ENCODE measurements at places on chromosomes 7 and 10.

DNA sequence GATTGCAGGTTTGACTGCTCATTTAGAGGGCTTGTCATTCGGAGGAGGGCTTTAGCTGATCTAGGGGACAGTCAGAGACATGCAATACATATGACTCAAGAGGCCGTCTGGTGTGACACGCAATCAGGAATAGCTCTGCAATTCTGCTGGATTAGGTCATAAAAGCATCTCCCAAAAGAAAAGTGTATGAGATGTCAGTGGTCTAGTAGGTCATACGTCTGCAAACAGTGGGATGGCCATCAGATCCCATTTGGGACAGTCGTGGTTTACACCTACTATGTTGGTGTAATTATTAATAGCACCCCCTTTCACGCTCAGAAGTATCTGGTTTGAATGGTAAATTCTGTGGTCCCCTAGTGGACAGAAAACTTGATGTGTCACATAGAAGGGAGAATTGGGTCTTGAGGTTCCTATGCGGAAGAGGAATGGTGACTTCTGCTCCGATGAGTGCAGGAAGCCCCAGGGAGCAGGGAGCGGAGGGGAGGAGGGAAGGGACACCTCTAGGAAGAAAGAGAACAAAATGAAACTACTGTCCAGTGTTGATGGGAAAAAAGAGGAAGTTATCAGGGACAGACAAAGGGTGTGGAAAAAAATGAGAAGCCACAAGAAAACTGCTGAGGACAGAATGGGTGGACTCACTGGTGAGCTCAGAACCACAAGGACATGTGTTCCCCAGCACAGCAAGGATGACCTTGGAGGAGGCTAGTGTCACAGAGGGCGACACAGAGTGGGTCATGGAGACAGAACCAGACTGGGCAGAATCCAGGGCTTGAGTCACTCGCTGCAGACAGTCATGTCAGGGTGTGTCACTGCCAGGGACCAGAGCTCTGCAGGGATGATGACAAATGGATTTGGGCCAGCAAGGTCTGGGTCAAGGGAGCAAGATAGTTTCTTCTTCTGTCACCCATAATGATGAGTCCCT lies 59.9 kb downstream of the MAP3K8 start:
- no peak for DNase-seq

GRCh38 chr7:77202481-77202976 lies 2.9 kb upstream of the FGL2 start:
- no peak for DNase-seq

GRCh38 chr10:106761906-106762305 lies 402.6 kb downstream of the SORCS1 start:
- no peak for DNase-seq

- DNase-seq = no peak
Observed at GRCh38 chr10:1548596-1548995, 188.7 kb downstream of the ADARB2 start.

GRCh38 chr10:78798976-78799730 lies 269.6 kb upstream of the ZMIZ1 start:
- no peak for DNase-seq

- DNase-seq = no peak
Observed at GRCh38 chr7:42233171-42233570, 3.8 kb downstream of the GLI3 start.

GRCh38 chr7:155513543-155514285 lies 32.6 kb downstream of the CNPY1 start:
- DNase-seq = no peak
